Pons (tissue), 1 donor: ENCODE measurements at places on chromosomes 1 and 21.

GRCh38 chr1:10149231-10149630 is 61.1 kb upstream of the KIF1B start:
- DNase-seq, result no peak

GRCh38 chr1:100557606-100557953 is 19.6 kb downstream of the GPR88 start:
- DNase-seq, result no peak

- DNase-seq, result no peak
These were observed 25.6 kb downstream of the C1orf21 start for GRCh38 chr1:184412472-184412871.

- no peak for DNase-seq
These were observed 141.8 kb downstream of the NEK7 start for GRCh38 chr1:198298640-198299039.

DNA sequence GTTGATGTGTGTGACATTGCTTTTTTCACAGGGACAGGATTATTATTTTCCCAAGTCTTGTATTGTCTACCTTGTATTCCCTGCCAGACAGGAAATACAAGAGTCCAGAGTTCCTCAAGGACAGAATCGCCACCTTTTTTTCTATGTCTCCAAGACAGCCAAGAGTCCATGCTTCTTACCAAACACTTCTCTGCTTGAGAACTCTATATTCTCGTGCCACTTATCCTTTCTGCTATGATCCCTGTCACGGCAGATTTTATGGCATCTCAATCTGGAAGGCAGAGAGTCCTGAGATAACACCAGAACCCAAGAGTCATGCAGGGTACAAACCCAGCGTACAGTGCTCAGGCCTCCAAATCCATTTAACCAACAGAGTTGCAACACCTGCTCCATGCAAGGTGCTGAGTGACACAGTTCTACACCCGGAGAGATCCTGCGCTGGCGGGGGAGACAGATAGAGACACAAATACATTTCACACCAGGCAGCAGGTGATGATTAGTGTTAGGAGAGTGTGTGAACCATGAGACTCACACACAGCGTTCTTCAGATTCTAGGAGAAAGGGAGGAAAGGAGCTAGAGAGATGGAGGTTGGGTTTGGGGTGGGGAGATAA is 107.6 kb downstream of the NAV1 start:
- DNase-seq, result no peak

DNA sequence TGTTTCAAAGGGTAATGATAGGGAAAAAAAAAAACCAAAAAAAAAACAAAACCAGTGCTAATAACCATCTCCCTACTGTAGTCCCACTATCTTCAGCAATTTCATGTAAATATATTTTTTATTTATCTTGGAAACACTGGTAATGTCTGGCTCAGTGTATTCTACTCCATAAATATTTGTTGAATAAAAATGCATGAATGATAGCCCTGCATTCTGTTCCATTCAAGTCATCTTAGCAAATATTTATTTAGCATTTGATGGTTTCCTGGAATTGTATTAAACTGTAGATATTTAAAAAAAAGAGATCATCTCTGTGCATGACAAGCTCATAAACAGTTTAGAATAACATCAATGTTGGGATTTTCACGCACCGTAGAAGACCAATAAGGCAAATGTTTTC is 24.2 kb downstream of the IL23R start:
- no peak for DNase-seq

GRCh38 chr1:12152113-12152891 is 14.5 kb upstream of the TNFRSF1B start:
- DNase-seq, result no peak

- no peak for DNase-seq
These were observed 402.4 kb upstream of the ZP4 start for GRCh38 chr1:238293075-238293474.
